ENCODE measurements at places on chromosomes 5 and 9. TPM values are rescaled to one million over a fixed set of nuclear protein-coding genes. Genes with fewer than 3 reads are reported as not detected.

GRCh38 chr5:67152400-67152799, 44.2 kb downstream of the CD180 start:
- no peak overlapping the region for H3K4me3 ChIP-seq
- no peak overlapping the region for H3K27ac ChIP-seq
- no peaks in the 10 kb centered on the region for H3K27me3 ChIP-seq

GRCh38 chr9:123120131-123120530, 86.7 kb downstream of the GPR21 start:
- no peaks in the 10 kb centered on the region for H3K27me3 ChIP-seq
- peaks cover 3% of the 10 kb centered on the region for H3K36me3 ChIP-seq
- peaks cover 8% of the 10 kb centered on the region for H3K4me1 ChIP-seq
- H3K4me3 ChIP-seq, result no peak overlapping the region

DNA sequence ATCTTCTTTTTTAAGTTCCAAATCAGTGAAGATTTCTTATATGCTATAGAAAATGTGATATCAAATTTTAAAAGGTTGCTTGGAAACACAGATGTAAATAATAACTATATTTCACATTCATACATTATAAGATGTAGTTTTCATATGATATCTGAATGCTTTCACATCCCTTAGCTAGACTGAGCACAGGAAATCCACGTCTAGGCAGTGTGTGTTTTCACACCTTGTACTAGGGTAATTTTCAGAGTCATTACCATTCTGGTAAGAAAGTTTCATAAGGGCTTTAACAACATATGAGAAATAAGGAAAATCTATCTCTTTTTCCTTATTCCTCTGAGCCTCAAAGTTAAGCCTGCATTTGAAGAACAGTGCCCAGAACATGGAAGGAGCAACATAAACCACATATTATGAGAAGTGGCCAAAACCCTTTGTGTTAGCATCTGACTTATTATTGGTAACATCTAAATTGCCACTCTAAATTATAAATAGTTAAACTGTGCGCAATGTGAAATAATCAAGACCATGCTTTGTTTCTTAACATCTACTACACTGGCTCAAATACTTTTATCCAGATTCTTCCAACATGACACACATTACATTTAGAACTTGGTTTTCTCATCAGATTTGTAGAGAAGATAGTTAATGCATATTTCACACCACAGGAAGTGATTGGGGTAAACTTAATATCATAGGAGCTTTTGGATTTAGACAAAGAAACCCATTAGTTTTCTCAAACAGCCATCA, 113.3 kb downstream of the PPP2R2B start:
- H3K4me3 ChIP-seq, result no peak overlapping the region
- no peaks in the 10 kb centered on the region for H3K27me3 ChIP-seq
- no peaks in the 10 kb centered on the region for H3K4me1 ChIP-seq
- H3K27ac ChIP-seq, result no peak overlapping the region
- no peak for DNase-seq

DNA sequence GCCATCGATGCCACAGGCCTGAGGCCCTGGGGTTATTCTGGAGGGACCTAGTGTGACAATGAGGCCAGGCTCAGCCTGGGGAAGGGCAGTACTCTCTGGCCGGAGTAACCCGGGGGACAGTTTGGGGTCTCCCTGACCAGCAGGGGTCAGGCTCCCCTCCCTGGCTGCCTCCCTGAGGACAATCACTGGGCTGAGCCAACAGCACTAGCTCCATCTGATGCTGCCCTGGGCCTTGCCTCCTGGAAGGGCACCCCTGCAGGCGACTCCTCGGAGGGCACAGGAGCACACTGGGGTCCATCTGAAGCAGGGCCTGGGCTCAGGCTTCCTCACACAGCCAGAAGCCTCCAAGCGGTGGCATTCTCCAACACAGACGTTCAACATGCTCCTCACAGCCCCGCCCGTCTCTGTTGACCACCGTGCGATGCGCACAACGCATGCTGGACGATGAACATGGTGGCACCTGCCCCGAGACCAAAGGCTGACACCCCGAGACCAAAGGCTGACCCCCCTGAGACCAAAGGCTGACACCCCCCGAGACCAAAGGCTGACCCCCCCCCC, 68.3 kb downstream of the ADAMTS2 start:
- H3K27me3 ChIP-seq, result no peaks in the 10 kb centered on the region
- peak; percentile 14 for DNase-seq
- no peak overlapping the region for H3K27ac ChIP-seq
- H3K36me3 ChIP-seq, result no peaks in the 10 kb centered on the region
- no peak overlapping the region for H3K4me3 ChIP-seq
- peaks cover 5% of the 10 kb centered on the region for H3K4me1 ChIP-seq

DNA sequence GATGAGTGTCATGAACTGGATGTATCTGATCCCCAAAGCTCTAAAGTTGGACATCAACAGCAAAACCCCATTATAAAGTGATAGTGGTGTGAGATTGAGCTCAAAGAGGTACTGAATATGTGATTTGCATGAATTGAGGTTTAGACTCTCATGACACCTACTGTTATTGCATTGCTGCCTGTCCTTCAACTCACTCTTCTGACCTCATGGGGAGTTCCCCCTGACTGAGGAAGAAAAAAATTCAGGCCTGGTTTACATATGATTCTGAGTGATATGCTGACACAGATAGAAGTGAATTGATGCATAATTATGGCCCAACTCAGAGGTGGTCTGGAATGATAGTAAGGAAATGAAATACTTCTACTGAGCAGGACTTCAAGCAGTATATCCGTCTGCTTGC, 76.2 kb upstream of the CHD1 start:
- no peaks in the 10 kb centered on the region for H3K36me3 ChIP-seq
- DNase-seq, result no peak
- H3K27me3 ChIP-seq, result no peaks in the 10 kb centered on the region
- no peaks in the 10 kb centered on the region for H3K4me1 ChIP-seq
- no peak overlapping the region for H3K4me3 ChIP-seq

DNA sequence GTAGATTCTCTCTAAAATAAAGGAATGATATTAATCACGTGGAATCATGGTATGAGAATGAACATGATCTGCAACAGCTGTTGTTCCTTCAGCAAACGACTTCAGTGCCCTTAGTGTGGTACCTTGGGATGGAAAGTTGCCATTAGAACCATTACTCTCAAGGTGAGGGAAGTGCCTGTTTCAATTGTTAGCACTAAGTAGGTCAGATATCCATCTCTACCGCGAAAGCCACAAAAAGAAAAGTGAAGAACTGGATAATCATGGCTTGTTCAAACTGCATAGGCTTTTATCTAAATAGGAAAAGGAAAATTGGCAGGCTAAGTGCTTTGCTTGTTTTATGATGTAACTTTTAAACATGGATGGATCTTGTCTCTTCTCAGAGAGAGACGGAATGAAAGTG, 380.7 kb downstream of the MRPS30 start:
- no peak for DNase-seq
- H3K4me1 ChIP-seq, result no peaks in the 10 kb centered on the region
- H3K36me3 ChIP-seq, result no peaks in the 10 kb centered on the region
- no peak overlapping the region for H3K27ac ChIP-seq
- H3K4me3 ChIP-seq, result no peak overlapping the region

GRCh38 chr5:91875196-91875779, 492.2 kb upstream of the ARRDC3 start:
- H3K4me3 ChIP-seq, result no peak overlapping the region
- H3K27me3 ChIP-seq, result no peaks in the 10 kb centered on the region
- no peak for DNase-seq
- no peaks in the 10 kb centered on the region for H3K36me3 ChIP-seq
- no peak overlapping the region for H3K27ac ChIP-seq

GRCh38 chr5:89662499-89662898, 747.1 kb downstream of the CETN3 start:
- no peaks in the 10 kb centered on the region for H3K36me3 ChIP-seq
- no peak overlapping the region for H3K4me3 ChIP-seq
- no peak for DNase-seq
- H3K4me1 ChIP-seq, result no peaks in the 10 kb centered on the region
- no peaks in the 10 kb centered on the region for H3K27me3 ChIP-seq

GRCh38 chr5:100469767-100470166, 65.4 kb upstream of the FAM174A start:
- no peaks in the 10 kb centered on the region for H3K27me3 ChIP-seq

GRCh38 chr5:178794433-178794832, 64.0 kb upstream of the ZNF354A start:
- H3K4me3 ChIP-seq, result no peak overlapping the region
- DNase-seq, result no peak
- H3K4me1 ChIP-seq, result no peaks in the 10 kb centered on the region
- H3K36me3 ChIP-seq, result no peaks in the 10 kb centered on the region
- no peak overlapping the region for H3K27ac ChIP-seq
- no peaks in the 10 kb centered on the region for H3K27me3 ChIP-seq

GRCh38 chr5:97554977-97555643, 372.1 kb upstream of the RIOK2 start:
- H3K27me3 ChIP-seq, result no peaks in the 10 kb centered on the region
- no peak overlapping the region for H3K4me3 ChIP-seq
- H3K27ac ChIP-seq, result no peak overlapping the region
- H3K36me3 ChIP-seq, result no peaks in the 10 kb centered on the region
- H3K4me1 ChIP-seq, result no peaks in the 10 kb centered on the region

DNA sequence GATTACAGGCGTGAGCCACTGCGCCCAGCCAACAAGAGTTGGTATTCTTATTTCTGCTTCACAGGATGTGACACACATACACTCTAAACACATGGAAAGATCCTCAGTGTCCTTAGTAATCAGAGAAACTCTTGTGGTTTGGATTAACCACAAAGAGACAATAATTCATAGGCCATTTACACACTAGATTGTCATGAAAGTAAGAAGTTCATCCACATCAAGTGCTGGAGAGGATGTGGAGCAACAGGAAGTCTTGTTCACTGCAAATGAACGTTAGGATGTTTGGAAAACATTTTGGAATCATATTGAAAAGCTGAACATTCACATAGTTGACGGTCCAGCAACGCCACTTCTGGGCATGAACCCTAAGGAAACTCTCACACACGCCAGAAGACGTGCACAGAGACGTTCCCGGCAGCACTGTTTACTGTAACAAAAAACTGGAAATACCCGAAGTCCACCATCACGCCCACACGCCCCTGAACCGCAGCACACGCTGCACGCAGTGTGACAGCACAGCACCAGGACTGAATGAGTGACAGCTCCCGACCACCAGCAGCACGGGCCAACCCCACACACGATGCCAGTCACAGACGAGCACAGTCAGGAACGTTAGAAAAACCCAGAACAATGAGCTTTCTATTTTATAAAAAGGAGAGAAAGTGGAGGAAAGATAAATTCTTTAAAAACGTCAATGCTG, 87.6 kb downstream of the COL23A1 start:
- DNase-seq, result no peak
- no peaks in the 10 kb centered on the region for H3K4me1 ChIP-seq
- no peaks in the 10 kb centered on the region for H3K27me3 ChIP-seq
- no peak overlapping the region for H3K27ac ChIP-seq

- no peak for DNase-seq
- H3K4me1 ChIP-seq, result no peaks in the 10 kb centered on the region
- no peak overlapping the region for H3K27ac ChIP-seq
Measured at GRCh38 chr5:112316731-112317130, 102.3 kb downstream of the EPB41L4A start.

DNA sequence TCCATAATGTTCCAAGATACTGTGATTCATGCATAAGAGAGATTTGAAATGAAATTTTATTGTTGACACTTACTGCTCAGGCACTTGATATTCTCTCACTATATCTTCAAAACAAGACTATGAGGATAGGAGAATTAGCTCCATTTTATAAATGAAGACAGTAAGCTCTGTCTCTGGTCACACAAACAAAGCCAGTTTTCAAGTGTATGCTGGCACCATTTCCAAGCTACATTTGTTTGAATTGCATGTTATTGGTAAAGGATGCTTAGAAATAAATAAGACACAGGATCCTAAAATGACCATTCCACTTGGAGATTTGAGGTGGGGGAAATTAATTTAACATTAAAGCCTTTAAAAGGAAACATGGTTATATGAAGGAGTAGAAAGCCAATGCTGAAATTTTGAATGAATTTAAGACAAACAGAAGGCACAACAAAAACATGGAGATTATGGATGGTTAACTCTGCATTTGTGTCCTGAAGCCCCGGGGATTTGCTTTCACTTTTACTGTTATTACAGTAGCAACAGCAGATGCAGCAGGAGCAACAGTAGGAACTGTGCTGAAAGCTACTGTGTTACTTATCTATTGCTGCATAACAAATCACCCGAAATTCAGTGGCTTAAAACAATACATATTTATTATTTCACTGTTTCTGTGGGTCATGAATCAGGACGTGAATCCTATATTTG, 79.7 kb upstream of the ASTN2 start:
- no peak for DNase-seq
- H3K4me3 ChIP-seq, result no peak overlapping the region
- no peaks in the 10 kb centered on the region for H3K4me1 ChIP-seq
- no peaks in the 10 kb centered on the region for H3K27me3 ChIP-seq
- H3K27ac ChIP-seq, result no peak overlapping the region
- no peaks in the 10 kb centered on the region for H3K36me3 ChIP-seq

- H3K4me3 ChIP-seq, result no peak overlapping the region
- DNase-seq, result no peak
- H3K4me1 ChIP-seq, result peaks cover 7% of the 10 kb centered on the region
- H3K27me3 ChIP-seq, result peaks cover 29% of the 10 kb centered on the region
- no peak overlapping the region for H3K27ac ChIP-seq
Measured at GRCh38 chr5:55218967-55219366, 8.1 kb downstream of the MCIDAS start.

GRCh38 chr5:149040421-149040820, 22.4 kb downstream of the SH3TC2 start:
- no peaks in the 10 kb centered on the region for H3K36me3 ChIP-seq
- H3K4me3 ChIP-seq, result no peak overlapping the region
- no peaks in the 10 kb centered on the region for H3K27me3 ChIP-seq
- peaks cover 4% of the 10 kb centered on the region for H3K4me1 ChIP-seq

DNA sequence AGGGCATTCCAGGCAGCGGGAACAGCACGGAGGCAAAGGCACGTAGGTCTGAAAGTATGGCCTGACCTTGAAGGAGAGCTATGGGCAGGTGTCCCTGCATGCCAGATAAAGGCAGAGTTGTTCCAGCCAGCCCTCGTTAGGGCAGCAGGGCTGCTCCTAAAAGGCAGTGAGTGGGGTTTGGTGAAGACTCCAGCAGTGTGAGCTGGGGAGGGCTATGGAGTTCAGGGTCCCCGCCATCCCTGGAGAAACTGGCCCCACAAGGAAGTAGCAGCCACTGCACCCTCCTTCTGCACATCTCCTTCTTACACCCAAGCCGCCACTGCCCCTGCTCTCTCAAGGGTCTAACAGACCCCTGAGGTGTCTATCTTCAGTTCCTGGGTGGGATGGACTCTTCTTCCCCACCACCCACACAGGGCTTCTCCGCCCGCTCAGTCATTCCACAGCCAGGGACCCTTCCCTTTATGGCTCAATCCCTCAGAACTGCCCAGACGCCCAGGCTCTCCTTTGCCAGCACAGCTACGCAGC, 1.4 kb downstream of the AKNA start:
- no peaks in the 10 kb centered on the region for H3K36me3 ChIP-seq
- H3K4me1 ChIP-seq, result peaks cover 18% of the 10 kb centered on the region
- no peaks in the 10 kb centered on the region for H3K27me3 ChIP-seq
- no peak for DNase-seq

KCNV2 gene
- polyA plus RNA-seq, result not detected

AGXT2 gene
- not detected for polyA plus RNA-seq

OGN gene
- 0.76 TPM for polyA plus RNA-seq

SLCO6A1 gene
- not detected for polyA plus RNA-seq

DMRT3 gene
- 0.07 TPM for polyA plus RNA-seq

CMYA5 gene
- polyA plus RNA-seq, result 790 TPM

CBY3 gene
- not detected for polyA plus RNA-seq

SHOC1 gene
- not detected for polyA plus RNA-seq

DMAC1 gene
- 20.0 TPM for polyA plus RNA-seq

ABLIM3 gene
- 18.7 TPM for polyA plus RNA-seq

EFNA5 gene
- polyA plus RNA-seq, result 2.8 TPM

EGFL7 gene
- polyA plus RNA-seq, result 73.4 TPM

ECSCR gene
- 7.6 TPM for polyA plus RNA-seq

IFNA2 gene
- not detected for polyA plus RNA-seq

SLF1 gene
- 2.6 TPM for polyA plus RNA-seq

AQP7 gene
- 8.6 TPM for polyA plus RNA-seq

Measured in psoas muscle (tissue), 8 donors.